Stimulated activated CD8-positive, alpha-beta memory T cell treated with anti-CD3 and anti-CD28 coated beads, Interleukin-7, amount 100 ng/mL, for 24 hours (primary cell): ENCODE measurements at places on chromosomes 6 and 20.

DNA sequence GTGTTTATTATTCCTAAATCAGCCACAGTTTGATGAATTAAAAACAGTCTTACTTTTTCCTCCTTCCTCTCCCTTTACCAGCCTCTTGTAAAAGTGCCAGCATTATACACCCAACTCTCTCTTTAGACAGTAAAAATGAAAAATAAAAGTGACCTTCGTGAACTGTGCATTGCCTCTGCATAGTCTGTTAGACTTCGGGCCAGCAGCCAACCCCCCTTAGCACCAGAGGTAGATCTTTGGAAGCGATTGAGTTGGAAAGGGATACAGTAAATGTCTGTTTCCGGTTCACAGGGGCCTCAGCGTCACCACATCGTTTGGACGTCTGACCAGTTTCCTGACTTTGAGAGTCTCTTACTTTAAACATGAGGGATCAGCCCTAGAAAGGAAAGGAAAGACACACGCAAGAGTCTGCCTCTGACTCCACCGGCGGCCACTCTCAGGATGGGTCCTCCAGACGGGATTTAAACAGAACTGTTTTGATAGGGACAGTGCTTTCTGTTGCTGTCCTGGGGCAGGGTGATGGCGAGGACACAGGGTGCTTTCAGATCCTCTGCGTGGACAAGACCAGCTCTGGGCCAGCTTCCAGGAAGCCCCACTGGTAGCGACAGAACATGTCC lies 206.6 kb upstream of the PREP start:
- DNase-seq: no peak

DNA sequence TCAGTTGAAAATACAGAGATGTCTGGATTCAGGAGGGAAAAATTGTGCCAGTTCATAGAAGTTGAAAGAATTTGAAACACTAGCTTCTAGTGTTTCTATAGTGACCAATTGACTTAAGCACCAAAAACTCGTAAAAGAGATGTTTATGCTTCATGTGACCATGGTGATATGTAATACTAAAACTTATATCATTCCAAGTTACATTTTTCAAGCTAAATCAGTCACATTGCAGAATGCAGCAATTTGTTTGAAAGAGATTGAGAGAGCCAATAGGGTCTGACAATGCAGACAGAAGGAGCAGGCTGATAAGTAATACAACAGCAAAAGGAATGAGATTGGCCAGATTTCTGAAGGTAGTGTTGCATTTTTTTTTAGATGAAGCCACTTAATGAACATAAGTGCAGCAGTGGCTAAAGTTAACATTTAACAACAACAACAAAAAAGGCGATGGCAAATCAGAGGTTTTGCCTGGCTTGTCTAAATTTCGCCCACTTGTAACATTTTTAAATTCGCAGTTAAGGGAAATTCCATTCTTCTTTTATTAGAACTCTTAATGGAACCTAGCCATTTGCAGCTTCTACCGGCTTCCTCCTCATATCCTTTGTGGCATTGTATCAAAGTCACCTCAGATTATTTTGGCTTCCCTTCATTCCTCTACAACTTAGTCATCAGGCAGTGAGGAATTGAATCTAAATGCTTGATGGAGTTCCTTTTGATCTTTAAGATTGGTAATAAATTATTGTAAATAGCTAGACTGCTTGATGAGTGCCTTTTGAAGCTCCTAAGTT lies 484.0 kb upstream of the SOX4 start:
- no peak for DNase-seq

DNA sequence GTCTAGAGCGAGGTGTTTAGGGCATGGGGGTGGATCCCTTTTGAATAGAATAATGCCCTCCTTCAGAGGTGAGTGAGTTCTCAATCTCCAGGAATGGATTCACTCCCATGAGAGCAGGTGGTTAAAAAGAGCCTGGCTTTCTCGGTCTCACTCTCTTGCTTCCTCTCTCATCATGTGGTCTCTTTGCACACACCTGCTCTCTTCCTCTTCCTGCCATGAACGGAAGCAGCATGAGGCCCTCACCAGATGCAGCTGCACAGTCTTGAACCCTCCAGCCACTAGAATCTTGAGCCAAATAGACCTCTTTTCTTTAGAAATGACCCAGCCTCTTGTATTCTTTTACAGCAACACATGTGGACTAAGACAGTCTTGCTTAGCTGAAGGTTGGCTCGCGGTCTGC lies 119.3 kb downstream of the BMP7 start:
- no peak for DNase-seq

DNA sequence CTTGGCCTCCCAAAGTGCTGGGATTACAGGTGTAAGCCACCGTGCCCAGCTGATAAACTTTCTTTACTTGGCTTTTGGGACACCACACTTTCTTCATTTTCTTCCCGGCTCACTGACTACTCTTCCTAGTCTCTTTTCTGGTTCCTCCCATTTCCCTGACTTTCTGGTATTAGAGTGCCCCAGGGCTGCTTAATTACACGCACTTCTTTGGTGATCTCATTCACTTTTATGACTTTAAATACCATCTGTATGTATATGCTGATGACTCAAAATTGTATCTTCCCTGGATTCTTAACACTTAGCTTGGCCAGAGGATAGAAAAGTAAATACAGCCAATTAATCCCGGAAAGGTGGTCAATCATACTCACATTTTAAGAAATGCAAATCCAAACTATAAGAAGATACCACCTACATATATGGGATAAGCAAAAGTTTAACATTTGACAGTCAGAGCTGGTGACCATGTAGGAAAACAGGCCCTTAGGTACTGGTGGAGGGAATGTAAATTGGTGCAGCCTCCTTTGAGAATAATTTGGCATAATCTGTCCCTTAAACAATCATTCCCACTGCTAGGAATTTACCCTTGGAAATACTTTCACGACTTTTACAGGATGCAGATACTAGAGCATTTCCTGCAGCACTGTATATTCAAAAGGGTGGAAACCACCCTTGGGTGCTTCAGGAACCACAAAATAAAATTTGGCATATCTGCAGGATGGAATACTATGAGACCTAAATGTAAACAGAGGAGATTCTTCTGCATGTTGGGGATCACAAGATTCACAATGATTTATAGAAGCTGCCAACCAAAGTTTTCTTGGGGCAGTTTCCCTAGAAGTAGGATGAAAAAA lies 9.4 kb upstream of the NANP start:
- DNase-seq: no peak

DNA sequence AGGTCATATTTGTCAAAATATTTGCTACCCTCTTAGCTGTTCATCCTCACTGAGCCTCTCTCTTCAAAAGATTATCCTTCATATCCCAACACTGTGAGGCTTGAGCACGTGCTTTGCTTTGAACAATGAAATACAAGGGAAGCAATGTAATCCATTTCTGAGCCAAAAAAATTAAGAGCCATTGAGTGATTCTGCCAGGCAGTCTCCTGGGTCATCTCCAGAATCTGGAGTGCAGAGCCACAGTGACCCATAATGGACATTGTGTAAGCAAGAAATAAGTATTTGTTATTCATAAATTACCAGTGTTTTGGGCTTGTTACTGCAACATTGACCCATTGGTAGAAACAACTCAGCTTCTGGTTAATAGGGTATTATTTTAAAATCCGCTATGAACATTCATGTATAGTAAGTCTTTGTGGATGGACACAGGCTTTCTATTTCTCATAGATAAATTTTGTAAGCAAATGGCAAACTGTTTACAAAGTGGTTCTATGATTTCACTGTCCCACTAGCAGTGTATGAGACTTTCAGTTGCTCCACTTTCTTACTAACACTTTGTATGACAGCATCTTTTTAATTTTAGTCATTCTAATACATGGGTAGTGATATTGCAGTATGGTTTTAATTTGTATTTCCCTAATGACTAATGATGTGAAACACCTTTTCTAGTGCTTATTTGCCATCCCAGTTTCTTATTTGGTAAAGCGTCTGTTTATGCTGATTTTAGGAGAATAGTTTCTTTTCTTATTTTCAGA lies 358.2 kb downstream of the PLCB1 start:
- DNase-seq: no peak

- DNase-seq: no peak
These were observed 130.7 kb downstream of the CCDC170 start for GRCh38 chr6:151624481-151624880.

GRCh38 chr6:158049055-158050028 lies 67.7 kb downstream of the SYNJ2 start:
- no peak for DNase-seq

DNA sequence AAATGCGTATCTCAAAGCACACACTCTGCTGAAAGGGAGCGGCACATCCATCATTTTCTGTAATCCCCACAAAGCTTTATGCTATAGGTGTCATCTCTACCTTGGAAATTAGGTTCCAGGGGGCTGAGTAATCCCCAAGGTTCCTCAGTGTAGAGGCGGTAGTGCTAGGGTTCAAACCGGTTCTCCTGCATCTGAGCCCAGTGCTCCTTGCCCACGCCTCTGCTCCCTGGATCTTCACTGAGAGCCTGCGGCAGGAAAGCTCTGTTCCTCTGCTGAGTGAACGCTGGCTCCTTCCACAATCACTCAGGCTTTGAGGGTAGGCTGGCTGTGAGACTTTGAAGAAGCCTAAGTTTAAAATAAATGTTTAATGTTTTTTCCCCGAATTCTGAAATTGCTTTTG lies 24.9 kb downstream of the SLC22A23 start:
- no peak for DNase-seq

- no peak for DNase-seq
These were observed 1.4 kb upstream of the PRDM13 start for GRCh38 chr6:99605074-99605734.

DNA sequence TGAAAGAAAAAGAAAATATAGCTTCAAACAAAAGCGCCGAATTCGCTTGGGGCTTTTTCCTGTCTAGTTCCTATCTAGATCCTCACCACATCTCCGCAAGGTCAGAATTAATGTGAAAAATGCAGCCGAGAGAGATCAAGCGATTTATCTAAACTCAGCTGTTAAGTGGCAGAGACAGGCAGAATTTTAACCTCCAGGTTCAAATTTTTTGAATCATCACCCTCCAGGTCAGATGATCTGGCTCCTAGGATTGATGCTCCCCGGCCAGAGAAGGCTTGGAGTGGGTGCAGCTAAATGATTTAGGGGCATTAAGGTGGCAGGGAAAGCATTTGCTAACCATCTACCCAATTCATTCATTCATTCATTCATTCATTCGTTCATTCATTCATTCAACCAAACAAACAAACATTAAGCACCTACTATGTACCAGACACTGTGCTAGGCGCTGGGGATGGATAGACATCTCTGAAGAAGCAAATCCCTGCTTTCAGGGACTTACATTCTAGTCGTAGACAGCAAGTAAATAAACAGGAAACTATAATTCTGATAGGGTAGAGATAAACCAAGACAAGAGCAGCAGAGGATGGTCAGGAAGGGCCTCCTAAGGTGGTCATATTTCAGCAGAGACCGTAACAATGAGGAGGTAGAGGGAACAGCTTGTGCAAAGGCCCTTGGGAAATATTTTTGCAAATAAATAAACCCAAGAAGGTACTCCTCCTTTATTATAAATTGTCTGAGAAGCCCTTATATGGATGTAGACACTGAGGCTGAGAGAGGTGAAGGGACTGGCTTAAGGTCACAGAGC lies 672 bp upstream of the UBE2V1 start:
- no peak for DNase-seq

- DNase-seq: no peak
These were observed 16.7 kb downstream of the RAET1E start for GRCh38 chr6:149881066-149881766.

- no peak for DNase-seq
These were observed 224.0 kb downstream of the EYA2 start for GRCh38 chr20:47118641-47119040.

DNA sequence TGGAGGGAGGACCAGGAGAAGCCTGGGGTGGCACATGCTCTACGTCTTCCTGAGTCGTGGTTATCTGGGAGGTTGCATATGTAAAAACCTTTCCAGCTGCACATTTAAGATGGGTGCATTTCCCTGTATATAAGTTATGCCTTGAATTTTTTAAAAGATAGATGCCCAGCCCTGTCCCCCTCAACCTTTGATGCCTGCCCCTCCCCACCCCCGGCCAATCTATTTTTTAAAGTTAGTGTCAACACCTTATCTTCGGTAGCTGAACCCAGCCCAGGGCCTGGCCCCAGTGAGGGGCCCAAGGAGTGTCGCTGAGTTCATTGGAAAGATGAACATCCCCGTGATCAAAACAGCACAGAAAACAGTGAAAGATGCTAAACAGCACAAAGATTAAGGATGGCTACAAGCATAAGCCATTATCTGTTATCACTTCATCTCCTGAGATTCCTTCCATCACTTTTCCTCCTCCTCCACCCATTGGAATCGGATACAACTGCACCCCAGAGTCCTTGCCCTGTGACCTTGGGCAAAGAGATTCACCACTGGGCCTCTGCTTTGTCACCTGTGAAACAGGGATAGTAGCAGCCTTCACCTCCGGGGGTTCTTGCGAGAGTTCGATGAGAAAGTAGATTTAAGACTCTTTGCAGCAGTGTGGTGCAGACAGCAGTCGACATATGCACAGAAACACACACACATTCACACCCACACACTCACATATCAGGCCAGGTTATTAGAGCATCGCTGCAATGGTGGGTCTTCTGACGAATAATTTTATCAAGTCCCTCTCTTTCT lies 47.5 kb downstream of the SIRPA start:
- no peak for DNase-seq

- DNase-seq: no peak
These were observed 85.4 kb downstream of the PLCG1 start for GRCh38 chr20:41222703-41223102.

GRCh38 chr20:14113416-14113815 lies 118.1 kb downstream of the MACROD2 start:
- no peak for DNase-seq

GRCh38 chr6:105774247-105774646 lies 311.9 kb upstream of the PRDM1 start:
- no peak for DNase-seq

DNA sequence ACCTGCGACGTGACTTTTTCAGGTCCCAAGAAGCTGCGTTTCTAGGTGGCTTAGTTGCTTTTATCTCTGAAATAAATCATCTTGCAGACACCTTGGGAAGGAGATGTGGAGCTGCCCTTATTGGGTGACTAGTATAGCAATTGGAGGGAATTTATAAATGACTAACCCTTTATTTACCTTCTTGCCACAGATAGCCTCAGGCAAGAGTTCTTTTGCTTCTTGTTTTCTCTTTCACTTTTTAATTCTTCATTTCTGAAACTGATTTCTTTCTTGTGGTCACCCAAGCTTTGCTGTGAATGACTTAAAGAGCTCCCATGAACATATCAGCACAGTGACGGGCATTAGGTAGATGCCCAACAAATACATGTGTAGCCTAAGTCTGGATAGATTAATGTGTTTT lies 3.0 kb downstream of the ADGRF4 start:
- no peak for DNase-seq

GRCh38 chr6:45806172-45806571 lies 209.5 kb downstream of the CLIC5 start:
- DNase-seq: no peak

DNA sequence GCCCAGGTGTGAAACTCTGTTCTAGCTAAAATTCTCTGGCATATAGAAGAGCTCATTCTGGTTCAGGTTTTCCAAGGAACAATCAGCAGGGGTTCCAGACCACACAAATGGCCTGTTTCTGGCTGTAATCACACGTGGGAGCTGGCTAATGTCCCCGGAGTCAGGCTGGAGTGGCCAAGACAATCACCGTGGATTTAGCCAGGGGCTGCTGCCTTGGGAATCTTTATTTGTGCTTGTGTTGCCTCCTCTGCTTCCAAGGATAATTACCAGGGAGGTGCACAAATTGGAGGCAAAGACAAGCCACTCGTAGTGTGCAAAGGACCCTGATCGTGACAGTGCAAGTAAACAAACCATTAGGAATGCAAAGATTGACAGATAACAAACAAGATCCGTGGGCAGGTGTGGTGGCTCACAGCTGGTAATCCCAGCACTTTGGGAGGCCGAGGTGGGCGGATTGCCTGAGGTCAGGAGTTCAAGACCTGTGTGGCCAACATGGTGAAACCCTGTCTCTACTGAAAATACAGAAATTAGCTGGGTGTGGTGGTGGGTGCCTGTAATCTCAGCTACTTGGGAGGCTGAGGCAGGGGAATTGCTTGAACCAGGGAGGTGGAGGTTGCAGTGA lies 77.3 kb downstream of the KCNB1 start:
- DNase-seq: no peak
